ENCODE measurements at places on chromosomes 5 and 9.
A peak's percentile ranks its signal among the peaks of the same experiment; 100 is the strongest.

DNA sequence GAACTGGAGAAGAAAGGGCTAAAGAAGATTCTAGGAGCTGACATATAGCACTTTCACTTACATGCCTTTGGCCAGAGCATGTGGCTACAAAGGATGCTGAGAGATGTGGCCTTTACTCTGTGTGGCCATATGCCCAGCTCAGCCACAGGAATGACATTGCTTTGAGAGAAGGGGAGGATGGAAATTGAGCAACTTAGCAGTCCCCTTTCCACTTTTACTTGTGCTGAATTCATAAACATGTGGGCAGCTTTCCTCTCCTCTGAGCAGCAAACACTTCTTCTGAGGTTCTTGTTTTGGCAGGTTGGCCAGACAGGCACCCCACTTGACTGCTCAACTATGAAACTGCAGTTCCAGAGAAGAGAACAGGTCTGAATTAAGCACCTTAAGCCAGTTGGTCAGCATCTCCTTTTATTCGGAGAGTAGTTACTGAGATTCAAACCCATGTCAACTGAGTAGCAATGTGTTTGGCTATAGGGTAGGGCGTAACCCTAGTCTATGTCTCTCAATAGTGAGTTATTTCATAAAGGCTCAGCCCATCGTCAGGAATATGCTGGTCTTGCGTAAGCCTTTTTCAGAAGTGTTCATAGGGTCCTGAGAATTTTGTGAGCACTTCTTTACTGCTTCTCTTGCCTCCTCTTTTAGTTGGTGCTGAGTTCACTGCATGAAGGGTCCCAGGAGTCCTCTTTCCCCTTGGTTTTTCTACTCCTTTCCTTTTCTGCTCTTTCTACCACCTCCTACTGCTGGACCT, 134.5 kb downstream of the PALM2AKAP2 start:
- no peak for DNase-seq

GRCh38 chr5:146528236-146528635, 12.2 kb upstream of the GPR151 start:
- DNase-seq = peak; percentile 61

DNA sequence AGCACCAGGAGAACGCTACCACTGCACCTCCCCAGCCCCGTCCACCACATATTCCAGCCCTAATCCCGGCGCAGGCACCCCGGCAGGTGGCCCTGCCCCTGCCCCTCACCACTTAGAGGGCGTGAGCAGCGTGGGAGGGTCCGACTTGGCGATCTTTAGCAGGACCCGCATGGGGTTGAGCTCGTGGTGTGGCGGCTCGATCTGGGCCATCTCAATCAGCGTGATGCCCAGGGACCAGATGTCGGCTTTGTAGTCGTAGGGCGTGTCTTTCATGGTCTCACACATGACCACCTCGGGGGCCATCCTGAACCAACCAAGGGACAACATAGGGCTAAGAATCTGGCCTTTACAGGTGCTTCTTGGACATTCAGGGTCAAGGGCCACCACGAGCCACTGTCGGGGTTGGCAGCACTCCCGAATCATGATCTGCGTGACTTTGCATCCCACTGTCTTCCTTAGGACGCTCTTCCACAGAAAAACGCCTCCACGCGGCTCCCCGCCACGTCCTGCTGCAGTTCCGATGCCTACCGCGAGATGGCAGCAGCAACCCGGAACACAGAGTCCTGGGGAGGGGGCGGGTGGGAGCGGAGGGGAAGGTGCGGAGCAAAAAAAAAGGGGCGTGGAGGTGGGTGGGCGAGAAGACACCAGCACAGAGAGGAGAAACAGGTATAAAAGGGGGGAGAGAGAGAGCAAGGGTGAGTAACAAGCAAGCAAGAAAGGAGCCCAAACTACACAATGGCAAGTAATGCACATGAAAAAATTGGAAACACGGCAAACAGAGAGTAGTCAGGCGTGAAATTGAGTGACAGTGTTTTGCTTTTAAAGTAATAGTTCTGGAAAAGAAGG, 81.3 kb downstream of the STK10 start:
- DNase-seq = peak; percentile 64

- DNase-seq = peak; percentile 96
Measured at GRCh38 chr9:68704814-68705530, at the start of gene PIP5K1B. PIP5K1B (plus strand) TSS chr9:68705240; CDS start chr9:68822615, 117,375 bp downstream.

GRCh38 chr9:91546574-91546973, 122.9 kb upstream of the NFIL3 start:
- no peak for DNase-seq

- no peak for DNase-seq
Measured at GRCh38 chr5:35920890-35921289, 17.5 kb downstream of the CAPSL start.

DNA sequence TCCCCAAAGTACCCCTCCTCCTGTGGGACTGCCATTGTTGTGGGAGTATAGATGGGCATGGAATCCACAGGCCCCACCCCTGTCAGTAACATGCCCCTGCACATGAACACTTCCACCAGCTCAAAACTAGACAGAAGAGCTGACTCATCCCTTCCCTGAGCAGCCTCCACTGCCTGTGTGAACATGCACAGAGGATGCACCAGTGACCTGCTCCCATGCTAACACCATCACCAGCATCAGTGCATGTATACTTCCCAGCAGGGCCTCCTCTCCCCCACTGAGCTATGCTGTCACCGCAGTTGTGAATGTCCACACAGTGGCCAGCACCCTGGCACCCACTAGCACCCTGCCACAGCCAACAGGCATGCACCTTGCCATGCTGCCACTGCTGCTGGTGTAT, 939.8 kb downstream of the EFNA5 start:
- DNase-seq = no peak

DNA sequence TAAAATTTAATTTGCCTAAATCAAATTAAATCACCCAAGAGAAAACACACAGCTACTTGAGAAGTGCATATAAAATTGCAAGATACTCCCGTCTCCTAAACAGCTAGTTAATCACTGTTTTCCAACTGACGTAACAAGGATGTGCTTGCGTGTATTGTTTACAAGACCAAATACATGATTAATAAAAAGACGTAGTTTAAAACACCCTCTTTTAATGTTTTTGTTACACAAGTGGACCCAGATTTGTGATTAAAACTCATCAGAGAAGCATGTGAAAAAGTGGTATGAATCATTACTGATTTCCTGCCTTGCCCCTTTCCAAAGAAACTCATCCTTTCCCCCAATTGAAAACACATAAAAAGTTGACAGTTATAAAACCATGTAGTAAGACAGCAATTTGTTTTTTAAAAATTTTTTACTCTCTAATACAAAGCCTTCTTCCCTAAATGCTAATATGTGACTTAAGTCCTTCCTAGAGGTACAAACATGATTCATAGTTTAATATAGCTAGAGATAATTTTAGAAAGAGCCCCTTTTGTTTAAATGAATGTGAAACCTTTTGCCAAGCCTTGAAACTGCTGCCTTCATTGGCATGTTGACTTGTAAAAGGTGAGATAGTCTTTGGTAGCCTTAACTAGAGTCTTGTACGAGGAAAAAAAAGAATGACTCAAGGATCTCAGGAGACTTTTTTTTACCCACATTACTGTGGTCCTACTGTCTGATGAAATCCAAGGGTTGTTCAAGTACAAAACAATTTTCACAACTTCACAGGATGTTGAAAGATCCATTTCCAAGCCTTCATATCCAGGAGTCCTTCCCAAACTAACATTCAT, 61.4 kb upstream of the FST start:
- no peak for DNase-seq

- no peak for DNase-seq
Measured at GRCh38 chr5:35415309-35415708, 185.0 kb upstream of the PRLR start.

DNA sequence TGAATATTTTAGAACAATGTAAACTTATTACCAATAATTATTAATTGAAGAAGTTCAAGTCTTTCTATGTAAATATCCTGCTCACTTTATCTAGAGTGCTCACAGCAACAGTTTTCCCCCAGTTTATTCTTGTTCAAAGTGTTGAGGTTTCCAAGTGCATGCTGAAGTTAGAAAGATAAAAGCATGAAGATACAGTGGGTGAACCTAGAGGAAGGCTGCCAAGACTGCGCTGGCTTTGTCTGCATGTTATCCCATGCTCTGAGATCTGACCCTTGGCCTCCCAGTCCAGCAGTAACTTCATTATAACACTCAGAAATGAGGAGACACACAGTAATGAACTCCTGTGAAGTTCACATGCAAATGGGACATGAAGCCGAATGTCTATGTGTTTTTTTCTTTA, 76.0 kb upstream of the PIP5K1B start:
- DNase-seq = peak; percentile 89

- peak; percentile 81 for DNase-seq
Measured at GRCh38 chr9:4666042-4666699, at the start of gene SPATA6L. SPATA6L (minus strand) TSS chr9:4666480; CDS start chr9:4666250, 230 bp downstream.

GRCh38 chr5:55714339-55714738, 2.2 kb upstream of the SLC38A9 start:
- no peak for DNase-seq

DNA sequence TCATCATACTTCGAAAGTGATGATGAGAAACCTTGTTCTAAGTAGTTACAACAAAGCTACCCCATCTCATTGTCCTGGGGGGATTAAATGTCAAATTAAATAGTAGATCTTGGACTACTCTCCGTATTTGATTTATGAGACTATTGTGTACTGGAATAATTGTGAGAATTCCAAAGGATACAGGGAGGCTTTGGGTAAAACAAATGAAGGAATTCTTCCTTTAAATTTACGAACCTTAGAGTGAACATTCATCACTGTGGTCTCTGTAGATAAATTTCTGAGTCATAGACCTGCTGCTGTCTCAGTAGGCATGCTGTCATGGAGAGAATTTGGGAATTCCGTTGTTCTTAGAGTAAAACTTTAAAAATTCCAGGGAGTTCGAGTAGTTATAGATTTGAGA, 836.2 kb downstream of the DNAH5 start:
- no peak for DNase-seq

- no peak for DNase-seq
Measured at GRCh38 chr5:102911973-102912372, 156.9 kb downstream of the PAM start.

- DNase-seq = no peak
Measured at GRCh38 chr9:687034-687785, 154.3 kb upstream of the DMRT1 start.

GRCh38 chr5:77994943-77995342, 218.8 kb upstream of the TBCA start:
- no peak for DNase-seq

DNA sequence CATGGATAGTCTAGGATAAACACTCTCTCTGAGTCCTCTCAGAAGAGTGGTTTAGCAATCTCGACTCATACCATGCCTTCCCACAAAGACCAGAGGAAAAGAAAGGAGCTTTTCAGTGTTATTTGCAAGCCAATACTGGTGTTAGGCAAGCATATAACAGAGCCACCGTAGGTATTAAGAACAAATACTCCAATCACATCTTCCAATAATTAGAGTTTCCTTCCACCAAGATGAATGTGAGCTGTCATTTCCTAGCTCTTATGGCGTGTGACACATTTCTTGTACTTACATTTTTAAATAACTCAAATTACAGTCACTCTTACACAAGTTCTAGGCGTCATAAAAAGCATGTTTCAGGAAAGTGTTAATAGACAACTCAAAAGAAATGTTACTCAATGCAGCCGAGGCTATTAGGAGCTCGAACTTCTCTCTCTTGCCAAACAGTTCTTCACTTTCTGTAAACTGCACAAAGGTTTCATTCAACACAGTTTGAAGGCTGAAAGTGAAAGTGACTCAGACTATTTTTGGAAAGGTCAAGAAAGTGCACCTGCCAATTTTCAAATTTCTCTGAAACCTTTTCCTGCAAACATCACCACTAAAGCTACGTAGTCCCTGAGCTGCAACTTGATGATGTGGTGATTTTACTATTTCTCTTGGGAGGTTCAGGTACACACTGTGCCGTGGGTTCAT, 153.8 kb downstream of the AUH start:
- DNase-seq = peak; percentile 44

- no peak for DNase-seq
Measured at GRCh38 chr5:54454602-54455001, 897 bp upstream of the HSPB3 start.

DNA sequence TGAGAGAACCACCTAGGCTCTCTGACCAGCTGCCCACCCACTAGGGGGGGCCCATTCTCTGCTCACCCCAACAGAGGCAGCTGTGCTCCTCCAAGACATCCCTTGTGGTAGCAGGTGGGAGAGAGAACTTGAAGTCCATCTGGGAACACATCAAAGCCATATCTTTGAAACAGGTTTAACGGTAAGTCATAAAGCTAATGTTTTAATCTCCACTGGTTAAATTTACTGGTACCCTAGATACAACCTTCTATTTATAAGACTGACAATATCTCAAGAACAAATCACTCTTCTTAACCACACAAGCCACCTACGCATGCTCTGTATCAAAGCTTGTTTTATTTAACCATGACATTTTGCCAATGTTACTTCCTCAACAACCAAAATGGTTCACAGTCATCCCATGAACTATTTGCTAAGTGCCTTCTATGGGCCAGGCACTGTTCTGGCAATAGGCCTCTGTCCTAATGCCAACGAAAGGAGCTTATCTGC, 20.4 kb downstream of the AUH start:
- DNase-seq = peak; percentile 67

- DNase-seq = no peak
Measured at GRCh38 chr9:119284587-119285337, 84.5 kb downstream of the BRINP1 start.

Measured in hematopoietic multipotent progenitor cell treated with erythropoietin and hydrocortisone succinate and interleukin-3 and kit ligand, for 4 days (in vitro differentiated cells).